Activated CD4-positive, CD25-positive, alpha-beta regulatory T cell treated with anti-CD3 and anti-CD28 coated beads, Interleukin-2, amount 50 U/mL, for 24 hours (primary cell): ENCODE measurements at places on chromosomes 12 and 14.

DNA sequence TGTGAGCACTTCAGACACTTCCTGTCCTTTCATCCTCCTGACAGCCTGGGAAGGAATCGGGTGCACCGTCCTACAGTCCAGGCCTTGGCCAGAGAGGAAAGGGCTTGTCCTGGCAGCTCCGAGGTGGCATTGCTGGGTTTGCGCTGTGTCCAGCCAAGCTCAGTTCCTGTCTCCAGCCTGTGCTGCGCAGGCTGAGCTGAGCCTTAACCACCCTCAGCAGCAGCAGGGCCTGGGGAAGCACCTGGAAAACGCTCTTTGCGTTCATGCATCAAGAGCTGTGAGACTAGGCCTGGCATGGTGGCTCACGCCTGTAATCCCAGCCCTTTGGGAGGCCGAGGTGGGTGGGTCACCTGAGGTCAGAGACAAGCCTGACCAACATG is 33.7 kb upstream of the EML1 start:
- ATAC-seq: no peak

- ATAC-seq: no peak
Measured at GRCh38 chr12:3116106-3116844, 39.1 kb downstream of the TSPAN9 start.

DNA sequence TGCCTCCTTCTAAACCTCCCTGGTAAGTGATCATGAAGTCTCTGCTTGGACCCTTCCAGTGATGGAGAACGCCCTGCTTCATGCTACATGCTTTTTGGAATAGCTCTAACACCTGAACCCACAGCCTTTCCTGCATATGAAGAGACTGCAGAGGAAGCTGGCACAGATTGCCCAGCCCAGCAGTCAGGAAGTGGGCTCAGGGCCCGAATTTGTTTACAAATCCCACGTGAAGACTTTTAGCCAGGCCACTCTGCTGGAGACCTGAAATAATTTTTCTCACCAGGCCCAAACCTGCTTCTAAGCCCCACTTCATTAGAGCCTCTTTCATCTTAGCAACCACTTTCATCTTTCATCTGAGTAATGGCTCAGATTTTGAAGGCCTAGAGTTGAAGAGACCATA is 22.9 kb downstream of the RTN1 start:
- ATAC-seq: no peak

GRCh38 chr12:89863493-89863938 is 154.9 kb upstream of the ATP2B1 start:
- ATAC-seq: peak; percentile 69

DNA sequence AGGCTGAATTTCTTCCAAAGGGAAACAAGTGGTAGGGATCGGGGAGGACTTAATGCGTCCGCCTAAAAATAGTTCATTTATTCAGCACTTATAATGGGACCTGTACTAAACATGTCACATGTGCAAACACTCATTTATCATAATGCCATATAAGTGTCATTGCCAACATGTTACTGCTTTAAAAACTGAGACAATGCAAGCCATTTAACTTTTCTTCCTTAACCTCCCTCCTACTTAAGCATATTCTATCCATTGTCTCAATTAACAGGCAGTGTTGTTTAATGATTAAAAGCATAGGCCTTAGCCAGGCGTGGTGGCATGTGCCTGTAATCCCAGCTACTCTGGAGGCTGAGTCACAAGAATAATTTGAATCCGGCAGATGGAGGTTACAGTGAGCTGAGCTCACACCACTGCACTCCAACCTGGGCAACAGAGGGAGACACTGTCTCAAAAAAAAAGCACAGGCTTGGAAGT is 13.5 kb upstream of the SCFD1 start:
- no peak for ATAC-seq

- ATAC-seq: no peak
Measured at GRCh38 chr14:35212471-35213142, 79.6 kb upstream of the PSMA6 start.

- no peak for ATAC-seq
Measured at GRCh38 chr12:98572010-98572409, 21.5 kb upstream of the SLC25A3 start.

DNA sequence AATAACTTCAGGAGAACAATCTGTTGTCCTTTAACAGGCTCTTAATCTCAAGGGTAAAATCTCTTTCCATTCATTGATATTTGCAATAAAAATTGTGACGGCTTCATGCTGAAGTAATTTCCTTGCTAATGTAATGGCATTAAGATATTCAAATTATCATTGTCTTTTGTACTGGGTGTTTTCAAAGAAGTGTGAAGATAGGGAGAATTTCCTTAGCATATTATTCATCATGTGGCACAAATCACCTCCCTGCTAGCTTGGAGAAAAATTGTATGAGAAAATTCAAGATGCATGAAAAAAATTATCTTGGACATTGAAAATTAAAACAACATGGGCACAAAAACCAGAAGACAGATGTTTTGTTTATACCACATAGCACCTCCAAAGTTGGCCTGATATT is 63.6 kb upstream of the ARID2 start:
- ATAC-seq: no peak

GRCh38 chr12:26554332-26554731 is 278.7 kb downstream of the ITPR2 start:
- ATAC-seq: no peak
